ENCODE measurements at places on chromosomes 13 and 19.

DNA sequence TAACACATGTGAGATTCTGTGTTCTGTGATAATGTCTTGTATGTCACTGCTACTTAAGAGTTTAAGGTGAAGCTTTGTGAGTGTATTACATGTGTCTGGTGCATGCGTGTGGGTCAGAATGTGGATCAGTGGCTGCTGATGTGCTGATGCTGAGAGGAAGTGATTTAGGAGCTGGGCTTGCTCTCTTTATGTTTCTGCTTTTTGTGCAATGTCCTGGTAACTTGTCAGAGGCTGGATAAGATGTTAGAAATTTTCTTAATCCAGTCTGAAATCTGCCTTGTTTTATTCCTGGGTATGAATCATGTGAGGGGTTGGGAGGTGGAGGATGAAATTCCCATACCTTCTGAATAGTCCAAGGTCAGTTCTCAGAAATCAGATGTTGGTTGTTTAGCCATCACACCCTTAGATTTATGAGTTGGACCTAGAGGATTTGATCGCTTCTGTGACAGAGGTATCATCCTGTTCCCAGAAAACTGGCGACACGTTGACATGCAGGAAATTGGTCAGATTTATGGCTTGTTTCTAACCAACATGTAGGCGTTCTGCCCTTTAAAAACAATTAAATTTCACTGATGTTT lies 24.5 kb upstream of the CXCL17 start:
- no peak for DNase-seq

- no peak for DNase-seq
These were observed 42.3 kb downstream of the POLR1D start for GRCh38 chr13:27663947-27664346.

- DNase-seq = no peak
These were observed 857 bp downstream of the POU2F2 start for GRCh38 chr19:42131149-42132029.

DNA sequence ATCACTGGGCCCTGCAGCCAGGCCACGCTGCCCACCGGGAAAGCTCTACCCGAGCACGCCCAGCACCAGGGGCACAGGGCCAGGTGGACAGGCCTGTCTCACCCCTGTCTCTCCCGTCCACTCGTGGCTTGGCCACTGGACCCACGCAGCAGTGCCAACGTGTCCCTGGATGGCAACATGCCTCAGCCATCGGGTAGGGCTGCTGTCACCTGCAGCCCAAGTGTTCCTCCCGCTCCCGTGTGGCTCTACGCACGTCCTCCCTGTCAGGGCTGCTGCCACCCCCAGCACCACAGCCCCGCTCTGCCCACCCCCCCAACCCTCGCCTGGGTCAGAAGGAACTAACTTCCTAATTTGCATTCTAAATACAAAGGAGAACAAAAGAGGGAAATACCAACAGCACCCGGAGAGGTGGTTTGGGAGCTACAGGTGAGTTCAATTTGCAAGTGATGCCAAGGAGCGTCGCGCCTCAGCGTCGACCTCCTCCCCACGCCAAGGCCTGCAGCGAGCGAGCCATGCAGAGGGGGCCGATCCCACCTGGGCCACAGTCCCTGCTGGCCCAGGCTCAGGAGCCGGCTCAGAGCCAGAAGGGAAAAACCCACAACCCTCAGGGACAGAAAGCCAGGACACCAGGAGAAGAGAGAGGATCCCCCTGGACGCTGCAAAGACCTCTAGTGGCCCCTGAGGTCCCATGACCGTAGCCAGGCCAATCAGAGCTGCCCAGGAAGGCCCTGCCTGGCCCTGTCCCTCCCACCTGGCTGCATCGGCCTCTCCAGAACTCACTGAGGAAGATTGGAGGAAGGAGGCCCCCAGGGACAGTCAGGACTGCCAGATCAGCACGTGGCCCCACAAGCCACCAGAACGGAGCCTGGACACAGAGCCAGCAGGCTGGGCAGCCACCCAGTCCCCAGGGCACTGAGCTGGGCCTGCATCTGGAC lies 128.4 kb upstream of the SPACA7 start:
- peak; percentile 73 for DNase-seq

DNA sequence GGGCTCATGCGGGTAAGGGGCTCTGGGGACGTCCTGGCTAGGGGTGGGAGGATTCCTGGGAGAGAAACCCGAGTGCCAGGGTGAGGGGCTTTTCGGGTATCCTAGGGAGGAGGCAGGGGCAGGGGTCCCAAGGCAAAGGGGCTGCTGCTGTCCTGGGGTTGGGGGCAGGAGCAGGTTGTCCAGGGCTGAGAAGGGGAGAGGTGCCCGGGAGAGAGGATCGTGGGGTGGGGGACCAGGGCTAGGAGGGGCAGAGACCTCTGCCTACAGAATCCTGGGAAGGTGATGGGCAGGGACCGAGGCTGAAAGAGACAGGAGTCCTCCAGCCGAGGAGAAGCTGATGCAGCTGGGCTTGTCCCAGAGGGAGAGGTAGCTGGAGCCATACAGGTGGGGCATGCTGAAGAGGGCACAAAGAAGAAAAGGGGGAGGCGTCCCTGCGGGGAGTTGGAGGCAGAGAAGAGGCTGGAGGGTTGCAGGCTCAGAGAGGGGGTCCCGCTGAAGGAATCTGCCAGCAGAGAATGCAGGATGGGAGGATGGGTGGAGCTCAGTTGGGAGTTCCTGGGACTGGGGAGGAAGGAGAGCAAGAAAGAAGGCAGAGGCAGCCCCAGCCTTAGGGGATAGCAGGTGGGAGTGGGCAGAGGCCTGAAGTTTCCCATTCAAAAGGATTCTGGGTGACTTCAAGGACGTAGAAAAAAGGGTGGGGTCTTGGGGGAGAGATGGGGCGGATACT lies 574 bp downstream of the CYP2S1 start:
- DNase-seq = no peak

- DNase-seq = no peak
These were observed 4.0 kb downstream of the PNKP start for GRCh38 chr19:49863254-49863934.

DNA sequence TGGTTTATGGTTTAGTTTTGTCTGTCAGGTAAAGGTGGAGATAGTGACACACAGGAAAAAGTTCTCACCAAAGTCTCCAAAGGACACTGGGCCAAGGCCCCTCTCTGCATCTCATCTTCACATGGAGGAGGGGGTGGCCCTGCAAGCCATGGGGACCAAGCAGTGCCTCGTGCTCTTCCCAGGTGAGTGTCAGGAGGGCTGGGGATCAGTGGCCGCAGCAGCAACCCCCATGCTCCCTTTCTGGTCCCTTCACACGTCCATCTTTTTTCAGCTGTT lies 88.0 kb downstream of the RGCC start:
- DNase-seq = no peak

DNA sequence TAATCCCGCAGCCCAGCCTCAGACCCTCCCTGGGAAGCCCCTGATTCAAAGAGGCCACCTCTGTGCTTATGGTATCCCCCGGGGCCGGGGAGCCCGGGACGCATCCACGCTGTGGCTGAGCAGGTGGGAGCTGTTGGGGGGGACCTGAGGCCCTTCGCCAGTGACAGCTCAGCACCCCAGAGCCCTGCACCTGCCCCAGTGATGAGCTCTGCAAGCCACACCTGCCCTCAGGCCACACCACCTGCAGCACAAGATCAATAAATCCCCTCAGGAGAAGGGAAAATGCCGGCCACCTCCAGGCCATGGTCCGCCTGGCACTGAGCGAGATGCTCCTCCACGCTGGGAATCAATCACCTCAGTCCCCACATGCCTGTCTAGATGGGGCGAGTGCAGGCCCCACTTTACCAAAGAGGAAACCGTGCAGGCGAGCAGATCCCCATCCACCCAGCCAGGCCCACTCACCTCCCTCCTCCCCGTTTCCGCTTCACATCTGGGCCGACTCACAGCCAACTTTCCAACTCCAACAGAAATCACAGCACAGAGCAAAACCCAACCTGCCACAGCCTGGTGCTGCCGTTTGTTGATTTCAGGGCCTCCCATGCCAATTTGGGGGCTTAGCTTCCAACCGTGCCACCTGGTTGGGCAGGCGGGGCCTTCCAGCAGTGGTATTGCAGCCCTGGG lies 12.8 kb downstream of the MOB3A start:
- no peak for DNase-seq

GRCh38 chr13:41148419-41149283 lies 16.0 kb upstream of the KBTBD6 start:
- no peak for DNase-seq

GRCh38 chr13:113171250-113172125 lies 13.0 kb downstream of the PROZ start:
- DNase-seq = no peak

DNA sequence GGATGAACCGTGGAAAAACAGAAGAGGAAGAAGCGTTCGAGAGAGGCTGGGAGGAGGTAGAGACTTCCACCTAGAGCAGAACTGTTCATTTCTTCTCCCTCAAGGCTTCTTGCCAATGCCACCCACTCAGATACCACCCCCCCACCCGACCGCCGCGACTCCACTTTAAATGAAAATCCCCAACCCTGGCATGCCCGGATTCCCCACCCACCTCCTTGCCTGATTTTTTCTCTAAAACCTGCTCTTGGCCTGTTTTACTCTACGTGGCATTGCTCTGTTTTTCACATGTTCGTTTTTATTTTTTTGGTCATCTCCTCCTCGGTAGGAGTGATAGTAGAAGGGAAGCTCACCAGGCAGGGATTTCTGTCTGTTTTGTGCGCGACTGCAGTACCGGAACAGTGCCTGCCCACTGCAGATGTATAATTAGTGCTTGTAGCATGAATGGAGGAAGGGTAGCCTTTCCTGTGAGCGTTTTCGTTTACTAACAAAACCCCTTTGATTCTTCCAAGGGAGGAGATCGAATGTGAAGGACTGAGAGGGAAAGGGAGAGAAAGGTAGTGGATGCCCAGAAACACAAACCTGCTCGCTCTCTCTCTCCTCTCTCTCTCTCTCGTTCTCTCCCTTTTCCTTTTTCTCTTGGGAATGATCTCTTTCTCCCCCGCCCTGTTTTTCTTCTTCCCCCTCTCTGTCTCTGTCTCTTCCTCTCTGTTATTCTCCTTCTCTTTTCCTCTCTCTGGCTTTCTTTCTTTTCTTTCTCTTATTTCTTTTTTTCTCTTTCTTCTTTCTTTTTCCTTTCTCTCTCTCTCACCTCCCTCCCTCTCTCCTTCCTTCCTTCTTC lies 2.2 kb downstream of the CD70 start:
- no peak for DNase-seq

DNA sequence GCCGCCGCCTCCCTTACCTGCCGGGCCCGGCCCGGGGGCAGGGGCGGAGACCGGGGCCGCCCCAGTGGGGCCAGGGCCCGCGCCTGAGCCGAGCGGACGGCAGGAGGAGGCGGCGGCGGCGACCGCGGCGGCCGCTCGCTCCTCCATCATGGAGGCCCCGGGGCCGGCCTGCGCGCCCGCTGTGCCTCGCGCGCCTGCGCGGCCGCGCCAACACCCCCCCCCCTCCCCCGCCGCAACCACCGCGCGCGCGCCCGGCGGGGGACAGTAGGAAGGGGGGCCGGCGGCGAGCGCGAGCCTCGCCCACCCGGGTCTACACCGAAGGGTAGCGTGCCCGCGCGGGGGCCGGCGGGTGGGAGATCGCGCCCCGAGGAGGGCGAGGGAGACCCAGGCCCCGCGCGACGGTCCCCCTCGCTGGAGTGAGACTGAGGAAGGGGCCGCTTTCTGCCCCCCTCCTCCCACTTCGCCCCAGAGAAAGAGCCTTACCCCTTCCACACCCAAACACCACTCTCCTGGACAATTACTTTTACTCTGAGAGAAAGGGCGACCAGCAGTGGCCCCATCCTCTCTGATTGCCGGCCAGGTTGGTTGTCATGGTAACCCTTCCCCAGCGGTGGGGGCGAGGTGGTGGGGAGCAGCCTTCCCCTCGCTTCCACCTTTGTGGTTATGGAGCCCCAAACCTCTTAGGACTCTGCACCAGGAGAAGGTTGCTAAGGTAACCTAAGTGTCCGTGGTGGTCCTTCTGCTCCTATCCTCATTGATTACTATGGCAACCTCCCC lies at the start of gene STRN4:
STRN4 (minus strand) TSS at position 170 of the 777 bp plus-strand sequence; CDS start at position 150, 20 bp downstream.
- DNase-seq = peak; percentile 87

DNA sequence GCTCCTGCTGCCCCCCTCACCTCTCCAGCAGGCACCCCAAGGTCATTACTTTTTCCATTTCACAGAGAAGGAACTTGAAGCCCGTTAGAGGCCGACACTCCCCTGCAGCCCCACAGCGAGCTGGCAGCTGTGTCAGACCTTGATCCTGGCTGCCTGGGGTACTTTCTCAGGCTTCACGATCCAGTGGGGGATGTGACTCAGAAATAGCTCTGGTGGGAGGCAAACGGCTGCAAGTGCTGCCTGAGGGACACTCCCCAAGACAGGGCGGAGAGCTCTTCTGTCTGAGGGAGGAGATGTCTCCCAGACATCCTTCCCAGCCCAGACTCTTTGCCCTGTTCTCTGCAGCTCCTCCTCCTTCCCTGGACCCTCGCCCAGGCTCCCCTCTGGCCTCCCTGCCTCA lies 4.8 kb downstream of the TSKS start:
- DNase-seq = no peak

GRCh38 chr13:28056426-28056825 lies 44.0 kb downstream of the FLT3 start:
- DNase-seq = no peak

DNA sequence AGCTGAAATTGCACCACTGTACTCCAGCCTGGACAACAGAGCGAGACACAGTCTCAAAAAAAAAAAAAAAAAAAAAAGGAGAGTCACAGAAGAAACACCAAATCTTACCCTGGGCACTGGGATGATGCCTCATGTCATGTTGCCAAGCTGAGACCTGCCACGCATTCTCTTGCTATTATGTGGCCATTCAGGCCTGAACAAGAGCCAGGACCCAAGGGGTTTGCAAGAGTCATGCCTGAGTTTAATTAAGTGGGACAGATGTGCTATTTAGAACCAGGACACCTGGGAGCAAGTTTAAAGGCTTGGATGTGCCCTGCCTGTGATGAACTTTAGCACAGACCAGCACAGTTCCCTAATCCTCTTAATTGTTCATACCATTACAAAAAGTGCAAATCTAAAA lies 9.8 kb downstream of the PNMA8A start:
- DNase-seq = peak; percentile 35

GRCh38 chr19:33685541-33685940 lies 63.8 kb downstream of the CHST8 start:
- peak; percentile 13 for DNase-seq

GRCh38 chr13:44197791-44198770 lies 175.5 kb upstream of the SERP2 start:
- peak; percentile 84 for DNase-seq
